Colonic mucosa (tissue), 4 donors: ENCODE measurements at places on chromosomes 13 and 19. TPM values are rescaled to one million over a fixed set of nuclear protein-coding genes. Genes with fewer than 3 reads are reported as not detected.

P2RY11 gene
- total RNA-seq, result 7.6 TPM

GFY gene
- total RNA-seq, result not detected

DNA sequence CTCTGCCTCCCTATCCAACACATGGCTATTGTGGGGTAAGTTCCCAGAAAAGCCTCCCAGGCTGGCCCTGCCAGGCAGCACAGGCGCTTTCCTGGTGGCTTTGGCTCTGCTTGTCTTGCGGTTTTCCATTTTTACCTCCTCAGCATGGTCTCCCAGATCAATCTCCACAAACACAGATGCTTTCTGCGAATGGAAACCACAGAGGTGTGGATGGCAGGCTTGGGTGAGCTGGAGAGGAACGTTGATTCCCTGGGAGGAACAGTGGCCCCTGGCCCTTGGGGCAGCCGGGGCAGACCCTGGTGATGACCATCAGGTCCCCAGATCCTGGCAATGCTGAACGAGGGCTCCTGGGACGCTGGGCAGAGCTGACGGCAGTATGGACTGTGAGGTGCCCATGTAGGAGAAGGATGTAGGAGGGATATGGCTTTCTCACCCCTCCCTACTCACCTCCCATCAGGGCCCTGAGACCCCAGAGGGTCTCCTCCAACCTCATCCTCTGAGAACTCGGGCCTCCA lies 6.6 kb downstream of the C13orf46 start:
- H3K4me1 ChIP-seq, result peaks cover 7% of the 10 kb centered on the region
- H3K27me3 ChIP-seq, result no peaks in the 10 kb centered on the region

COLGALT1 gene
- total RNA-seq, result 90.9 TPM

DNA sequence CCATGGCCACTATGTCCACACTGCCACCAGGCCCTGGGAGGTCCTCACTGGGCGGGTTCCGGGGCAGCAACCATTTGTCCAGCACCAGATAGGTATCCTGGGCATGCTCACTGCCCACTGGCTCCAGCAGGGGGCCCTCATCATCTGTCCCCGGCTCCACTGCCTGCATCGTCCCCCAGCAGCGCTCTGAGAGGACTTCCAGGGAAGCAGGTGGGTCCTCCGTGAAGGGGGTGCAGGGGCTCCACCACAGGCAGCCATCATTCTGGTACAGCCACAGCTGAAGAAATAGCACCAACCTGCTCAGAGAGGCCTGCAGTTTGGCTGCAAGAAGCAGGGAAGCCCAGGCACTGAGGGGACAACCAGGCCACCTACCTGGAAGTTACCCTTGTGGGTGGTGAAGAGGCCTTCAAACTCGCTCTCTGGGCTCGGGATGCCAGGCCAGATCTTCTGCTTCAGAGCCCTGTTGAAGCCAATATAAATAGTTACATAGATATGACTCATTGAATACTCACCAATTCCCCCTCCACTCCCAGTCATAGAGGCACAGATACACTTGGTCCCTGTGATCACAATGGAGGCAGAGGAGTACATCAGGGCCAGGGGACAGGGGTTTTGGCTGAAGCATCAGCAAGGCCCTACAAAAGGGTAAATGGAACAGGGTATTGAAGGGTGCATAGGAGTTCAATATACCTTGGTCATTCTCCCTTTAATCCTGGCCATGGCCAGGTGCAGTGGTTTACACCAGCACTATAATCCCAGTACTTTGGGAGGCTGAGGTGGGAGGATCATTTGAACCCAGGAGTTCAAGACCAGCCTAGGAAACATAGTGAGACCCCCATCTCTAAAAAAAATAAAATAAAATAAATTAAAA lies 4.1 kb downstream of the SWSAP1 start:
- H3K36me3 ChIP-seq, result no peaks in the 10 kb centered on the region
- DNase-seq, result peak; percentile 55
- no peak overlapping the region for H3K4me3 ChIP-seq
- no peak overlapping the region for H3K27ac ChIP-seq
- H3K4me1 ChIP-seq, result peaks cover 15% of the 10 kb centered on the region
- no peaks in the 10 kb centered on the region for H3K27me3 ChIP-seq

- peaks cover 12% of the 10 kb centered on the region for H3K36me3 ChIP-seq
- H3K27ac ChIP-seq, result no peak overlapping the region
- H3K27me3 ChIP-seq, result no peaks in the 10 kb centered on the region
- DNase-seq, result no peak
- H3K4me1 ChIP-seq, result no peaks in the 10 kb centered on the region
Observed at GRCh38 chr19:582497-583197, 7.0 kb upstream of the HCN2 start.

GRCh38 chr19:16902545-16902944 lies 13.7 kb downstream of the F2RL3 start:
- H3K4me3 ChIP-seq, result no peak overlapping the region
- no peak overlapping the region for H3K27ac ChIP-seq
- no peak for DNase-seq
- H3K27me3 ChIP-seq, result no peaks in the 10 kb centered on the region

GRCh38 chr13:107883561-107884175 lies 331.7 kb downstream of the LIG4 start:
- H3K36me3 ChIP-seq, result no peaks in the 10 kb centered on the region
- no peak overlapping the region for H3K4me3 ChIP-seq
- no peak overlapping the region for H3K27ac ChIP-seq
- no peak for DNase-seq
- no peaks in the 10 kb centered on the region for H3K4me1 ChIP-seq

GRCh38 chr19:29694161-29694560 lies 20.9 kb downstream of the C19orf12 start:
- no peaks in the 10 kb centered on the region for H3K27me3 ChIP-seq
- no peak overlapping the region for H3K4me3 ChIP-seq
- H3K27ac ChIP-seq, result no peak overlapping the region
- H3K36me3 ChIP-seq, result no peaks in the 10 kb centered on the region
- no peak for DNase-seq

DNA sequence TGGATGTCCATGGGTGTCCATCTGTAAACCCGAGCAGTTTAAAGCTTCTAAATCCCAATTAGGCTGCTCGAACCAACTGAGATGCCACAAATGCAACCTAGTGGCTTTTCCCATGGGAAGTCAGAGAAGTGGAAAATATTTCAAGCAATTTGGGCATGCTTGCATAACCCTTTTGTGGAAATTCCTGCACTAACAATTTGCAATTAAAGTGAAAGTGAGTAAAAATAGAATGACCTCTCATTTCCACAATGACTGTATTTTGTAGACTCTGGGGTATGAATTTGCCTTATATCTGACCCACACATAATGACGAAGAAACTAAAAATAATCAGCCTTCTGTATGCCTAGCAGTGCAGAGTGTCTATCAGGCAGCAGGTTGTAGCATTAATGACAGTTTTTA lies 91.8 kb upstream of the TSC22D1 start:
- H3K27me3 ChIP-seq, result no peaks in the 10 kb centered on the region
- no peaks in the 10 kb centered on the region for H3K4me1 ChIP-seq
- no peak overlapping the region for H3K27ac ChIP-seq
- no peak overlapping the region for H3K4me3 ChIP-seq
- no peaks in the 10 kb centered on the region for H3K36me3 ChIP-seq
- DNase-seq, result no peak
